ENCODE measurements at places on chromosomes 13 and 19. TPM values are rescaled to one million over a fixed set of nuclear protein-coding genes. Genes with fewer than 3 reads are reported as not detected.

GRCh38 chr19:58509731-58510083, 2.1 kb downstream of the SLC27A5 start:
- no peaks in the 10 kb centered on the region for H3K36me3 ChIP-seq
- H3K27me3 ChIP-seq = no peaks in the 10 kb centered on the region
- H3K4me3 ChIP-seq = no peak overlapping the region
- DNase-seq = no peak

DNAJC15 gene
- polyA plus RNA-seq = 20.6 TPM

DNA sequence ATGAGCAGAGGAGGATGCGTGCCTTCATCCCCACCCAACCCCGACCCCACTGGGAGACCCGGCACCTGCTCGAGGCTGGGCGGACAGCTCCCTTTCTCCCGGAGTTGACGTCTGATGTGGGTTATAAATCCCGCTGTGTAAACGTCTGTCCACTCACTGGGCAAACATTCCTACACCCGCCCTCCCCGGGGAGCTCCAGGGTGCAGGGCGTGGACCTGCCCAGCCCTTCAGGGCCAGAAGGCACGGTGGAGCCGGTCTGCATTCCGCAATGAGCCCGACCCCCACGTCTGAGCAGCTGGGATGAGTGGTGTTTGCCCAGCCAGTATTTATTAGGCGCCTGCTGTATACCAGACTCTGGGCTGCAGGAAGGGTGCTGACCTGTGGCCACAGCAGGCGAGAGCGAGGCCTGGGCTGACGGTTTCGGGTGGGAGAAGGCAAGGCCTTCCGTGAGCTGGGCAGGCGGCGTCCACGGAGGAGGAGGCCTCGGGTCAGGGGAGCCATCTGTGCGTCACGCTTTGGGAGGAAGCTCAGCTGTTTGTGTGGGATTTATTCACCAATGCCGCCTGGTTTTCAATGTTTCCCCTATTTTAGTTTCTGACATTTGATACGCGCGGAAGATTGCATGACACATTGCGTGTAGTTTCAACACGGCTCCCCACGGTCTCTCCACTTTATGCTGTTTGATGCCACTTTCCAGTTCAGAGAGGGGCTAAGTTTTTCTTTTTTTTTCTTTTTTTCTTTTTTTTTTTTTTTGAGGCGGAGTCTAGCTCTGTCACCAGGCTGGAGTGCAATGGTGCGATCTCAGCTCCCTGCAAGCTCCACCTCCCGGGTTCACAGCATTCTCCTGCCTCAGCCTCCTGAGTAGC, 2.0 kb downstream of the MISP start:
- DNase-seq = no peak
- no peak overlapping the region for H3K4me3 ChIP-seq
- H3K27ac ChIP-seq = peak overlapping the region; percentile 36
- H3K36me3 ChIP-seq = no peaks in the 10 kb centered on the region

SOX1 gene
- 0.02 TPM for polyA plus RNA-seq

SIGLEC9 gene
- polyA plus RNA-seq = 6.8 TPM

FCAR gene
- polyA plus RNA-seq = 0.32 TPM

DNA sequence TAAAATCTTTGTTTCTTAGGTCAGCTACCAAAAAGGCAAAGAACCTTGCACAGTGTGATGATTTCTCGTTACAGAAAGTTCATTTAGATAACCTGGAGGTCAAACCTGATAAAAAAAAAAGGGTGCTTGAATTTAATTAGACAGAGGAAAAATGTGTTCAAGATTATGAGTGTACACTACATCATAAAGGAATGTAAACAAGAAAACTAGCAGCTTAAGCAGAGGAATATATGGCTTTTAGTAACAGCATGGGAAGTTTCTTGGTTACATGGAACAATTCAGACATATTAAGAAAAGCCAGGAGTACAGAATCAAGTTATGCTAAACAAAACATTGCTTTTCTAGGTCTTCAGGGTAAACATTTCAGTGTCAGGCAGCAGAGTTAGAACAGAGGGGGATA, 32.9 kb downstream of the ING1 start:
- H3K27ac ChIP-seq = no peak overlapping the region
- H3K27me3 ChIP-seq = no peaks in the 10 kb centered on the region
- DNase-seq = no peak
- H3K4me1 ChIP-seq = no peaks in the 10 kb centered on the region

DNA sequence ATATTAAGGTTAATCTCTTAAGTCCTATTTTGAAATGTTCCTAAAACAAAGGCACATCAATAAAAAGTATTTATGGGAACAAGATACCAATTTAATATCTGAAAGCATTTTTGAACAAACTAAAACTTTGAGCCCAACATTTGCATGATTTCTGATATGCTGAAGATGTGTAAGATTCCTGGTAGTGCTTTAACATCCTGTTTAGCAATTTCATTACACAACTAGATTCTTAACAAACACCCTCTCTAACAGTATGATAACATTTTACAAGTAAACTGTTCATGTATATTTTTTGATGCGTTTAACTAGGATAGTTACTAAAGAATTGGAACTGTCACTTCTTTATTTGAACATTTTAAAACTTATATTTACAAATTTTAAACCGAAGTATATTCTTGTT, 63.9 kb downstream of the DACH1 start:
- no peak overlapping the region for H3K4me3 ChIP-seq
- no peak overlapping the region for H3K27ac ChIP-seq
- DNase-seq = no peak
- H3K4me1 ChIP-seq = no peaks in the 10 kb centered on the region
- H3K27me3 ChIP-seq = no peaks in the 10 kb centered on the region
- no peaks in the 10 kb centered on the region for H3K36me3 ChIP-seq

TLE6 gene
- polyA plus RNA-seq = 4.9 TPM

DNA sequence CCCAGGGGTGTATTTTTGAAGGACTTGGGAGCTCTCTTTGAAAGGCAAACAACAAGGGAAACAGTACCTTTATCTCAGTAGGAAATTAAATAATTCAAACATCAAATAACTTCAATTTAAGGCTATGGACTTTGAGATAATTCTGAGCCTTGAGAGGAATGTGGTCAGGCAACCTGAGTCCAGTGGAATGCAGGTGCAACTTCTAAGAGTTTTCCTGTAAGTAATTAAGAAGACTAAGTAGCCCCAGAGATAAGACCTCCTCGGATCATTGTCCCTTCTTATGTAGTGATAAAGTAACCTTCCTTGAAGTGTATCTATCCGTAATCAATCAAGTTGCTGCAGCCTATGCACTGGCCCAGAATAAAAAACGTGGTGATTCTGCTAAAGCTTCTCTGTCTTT, 29.2 kb downstream of the ZNF701 start:
- no peak overlapping the region for H3K27ac ChIP-seq
- DNase-seq = no peak
- H3K27me3 ChIP-seq = no peaks in the 10 kb centered on the region
- peaks cover 16% of the 10 kb centered on the region for H3K4me1 ChIP-seq

KANK3 gene
- 6.0 TPM for polyA plus RNA-seq

DNA sequence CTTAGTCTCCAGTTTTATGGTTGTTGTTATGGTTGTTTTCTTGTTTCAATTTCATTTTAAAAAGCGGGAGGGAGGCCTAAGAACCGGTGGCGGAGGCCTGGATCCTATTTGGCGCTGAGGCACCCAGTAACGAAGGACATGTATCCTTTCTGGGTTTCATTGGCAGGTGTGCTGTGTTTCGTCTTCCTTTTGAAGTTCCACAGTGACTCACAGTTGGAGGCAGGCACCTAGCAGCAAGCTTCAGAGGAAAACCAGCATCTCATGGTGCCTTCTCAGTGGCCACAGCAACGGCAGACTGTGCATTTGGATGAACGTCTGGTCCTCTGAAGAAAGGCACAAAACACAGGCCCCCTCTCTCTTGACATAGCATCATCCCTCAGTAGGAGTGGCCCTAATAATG, 697.2 kb downstream of the EFNB2 start:
- no peaks in the 10 kb centered on the region for H3K27me3 ChIP-seq
- no peak for DNase-seq
- no peak overlapping the region for H3K4me3 ChIP-seq

GRCh38 chr13:65719831-65720230, 1510.3 kb downstream of the PCDH9 start:
- H3K27ac ChIP-seq = no peak overlapping the region
- no peak for DNase-seq
- no peak overlapping the region for H3K4me3 ChIP-seq
- H3K27me3 ChIP-seq = no peaks in the 10 kb centered on the region
- H3K36me3 ChIP-seq = no peaks in the 10 kb centered on the region
- no peaks in the 10 kb centered on the region for H3K4me1 ChIP-seq

JAK3 gene
- 50.4 TPM for polyA plus RNA-seq

HSD17B14 gene
- 20.4 TPM for polyA plus RNA-seq

GRCh38 chr19:1221904-1222255, 15.9 kb downstream of the CBARP start:
- H3K27me3 ChIP-seq = no peaks in the 10 kb centered on the region
- peaks cover 71% of the 10 kb centered on the region for H3K36me3 ChIP-seq
- no peak for DNase-seq
- H3K4me1 ChIP-seq = no peaks in the 10 kb centered on the region

TPGS1 gene
- 14.3 TPM for polyA plus RNA-seq

DNA sequence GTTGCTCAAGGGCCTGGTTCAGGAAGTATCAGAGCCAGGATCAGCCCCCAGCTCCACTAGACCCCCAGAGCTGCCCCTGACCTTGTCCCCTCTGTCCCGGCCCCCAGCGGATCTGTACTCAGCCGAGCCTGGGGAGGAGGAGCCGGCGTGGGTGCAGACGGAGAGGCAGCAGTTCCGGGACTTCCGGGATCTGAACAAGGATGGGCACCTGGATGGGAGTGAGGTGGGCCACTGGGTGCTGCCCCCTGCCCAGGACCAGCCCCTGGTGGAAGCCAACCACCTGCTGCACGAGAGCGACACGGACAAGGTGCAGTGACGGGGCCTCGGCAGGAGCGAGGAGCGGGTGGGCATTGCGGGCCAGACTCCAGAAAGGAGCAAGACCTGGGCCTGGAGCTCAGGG, 14.6 kb downstream of the RCN3 start:
- no peak overlapping the region for H3K4me3 ChIP-seq
- H3K27ac ChIP-seq = no peak overlapping the region
- no peaks in the 10 kb centered on the region for H3K36me3 ChIP-seq
- no peak for DNase-seq
- H3K4me1 ChIP-seq = peaks cover 4% of the 10 kb centered on the region

BEST2 gene
- 0.46 TPM for polyA plus RNA-seq

GRCh38 chr19:36436531-36436930, 18.1 kb upstream of the ZFP82 start:
- no peak overlapping the region for H3K4me3 ChIP-seq
- no peak for DNase-seq

- H3K4me1 ChIP-seq = no peaks in the 10 kb centered on the region
- H3K36me3 ChIP-seq = no peaks in the 10 kb centered on the region
- no peak overlapping the region for H3K4me3 ChIP-seq
- no peaks in the 10 kb centered on the region for H3K27me3 ChIP-seq
- no peak overlapping the region for H3K27ac ChIP-seq
Measured at GRCh38 chr13:59208405-59209195, 955.1 kb downstream of the DIAPH3 start.

GRCh38 chr19:38952395-38953165, 21.8 kb downstream of the MRPS12 start:
- DNase-seq = peak; percentile 54
- H3K36me3 ChIP-seq = no peaks in the 10 kb centered on the region
- peaks cover 3% of the 10 kb centered on the region for H3K4me1 ChIP-seq

DNA sequence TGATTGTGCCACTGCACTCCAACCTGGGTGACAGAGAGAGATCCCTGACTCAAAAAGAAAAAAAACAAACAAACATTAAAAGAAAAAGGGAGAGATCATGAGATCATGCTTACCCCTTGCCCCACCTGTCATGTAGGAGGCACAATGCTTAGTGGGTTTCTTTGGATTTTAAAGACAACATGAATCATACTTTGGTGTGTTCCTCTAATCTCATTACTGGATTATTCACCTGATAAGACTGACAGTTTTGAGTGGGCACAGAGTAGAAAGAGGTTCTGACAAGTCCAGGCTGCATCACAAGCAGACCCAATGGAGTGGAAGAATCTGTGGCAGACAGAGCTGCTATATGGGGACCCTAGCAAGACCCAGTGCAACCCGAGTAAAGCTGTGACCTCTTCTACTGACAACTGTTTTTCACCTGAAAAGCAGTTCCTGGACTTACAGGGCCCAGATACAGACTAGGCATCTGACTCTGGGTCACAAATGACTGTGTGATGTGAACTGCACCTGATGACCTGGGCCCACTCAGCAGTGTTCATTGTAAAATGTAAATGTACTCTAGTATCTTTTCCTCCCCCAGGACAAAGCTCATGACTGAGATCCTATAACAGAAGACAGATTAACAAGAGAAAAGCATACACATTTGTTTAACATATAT, 28.9 kb upstream of the USP12 start:
- H3K36me3 ChIP-seq = no peaks in the 10 kb centered on the region
- no peak overlapping the region for H3K4me3 ChIP-seq
- no peak overlapping the region for H3K27ac ChIP-seq
- H3K27me3 ChIP-seq = no peaks in the 10 kb centered on the region

GRCh38 chr19:11964858-11965645, at the start of gene ZNF763:
TSS of gene ZNF763 (plus strand) at chr19:11965040. CDS start at chr19:11965209, 169 bp downstream.
- H3K4me3 ChIP-seq = peak within 1 kb of the TSS; percentile 84
- H3K4me1 ChIP-seq = peaks cover 16% of the 10 kb centered on the region
- H3K27me3 ChIP-seq = no peaks in the 10 kb centered on the region

GRCh38 chr19:41799444-41800000, 3.1 kb downstream of the CEACAM3 start:
- H3K27ac ChIP-seq = no peak overlapping the region
- H3K4me1 ChIP-seq = peaks cover 11% of the 10 kb centered on the region
- no peak overlapping the region for H3K4me3 ChIP-seq
- H3K27me3 ChIP-seq = no peaks in the 10 kb centered on the region
- H3K36me3 ChIP-seq = no peaks in the 10 kb centered on the region

RFXAP gene
- polyA plus RNA-seq = 9.1 TPM

- no peak overlapping the region for H3K27ac ChIP-seq
- DNase-seq = no peak
- H3K4me3 ChIP-seq = no peak overlapping the region
- no peaks in the 10 kb centered on the region for H3K4me1 ChIP-seq
- H3K27me3 ChIP-seq = peaks cover 3% of the 10 kb centered on the region
- H3K36me3 ChIP-seq = no peaks in the 10 kb centered on the region
Measured at GRCh38 chr13:27810009-27810408, 17.7 kb downstream of the GSX1 start.
